Right ventricle myocardium inferior (tissue), 1 donor: ENCODE measurements at places on chromosomes 16 and 17.

- DNase-seq = no peak
Measured at GRCh38 chr17:69547947-69548346, 133.4 kb downstream of the MAP2K6 start.

DNA sequence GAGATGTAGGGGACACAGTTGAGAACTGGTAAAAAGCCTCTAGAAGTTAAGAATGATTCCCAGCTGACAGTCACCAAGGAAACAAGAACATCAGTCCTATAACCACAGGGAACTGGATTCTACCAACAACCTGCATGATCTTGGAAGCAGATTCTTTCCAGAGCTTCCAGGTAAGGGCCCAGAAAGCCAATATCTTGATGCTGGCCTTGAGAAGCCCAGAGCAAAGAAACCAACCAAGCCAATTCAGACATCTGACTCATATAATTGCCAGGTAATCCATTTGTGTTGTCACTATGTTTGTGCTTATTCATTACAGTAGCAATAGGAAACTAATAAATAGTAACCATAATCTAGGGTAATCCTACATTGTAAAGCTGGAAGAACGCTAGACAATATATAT lies 81.6 kb downstream of the CACNG1 start:
- no peak for DNase-seq

GRCh38 chr16:49081086-49081485 lies 200.6 kb downstream of the CBLN1 start:
- DNase-seq = no peak

DNA sequence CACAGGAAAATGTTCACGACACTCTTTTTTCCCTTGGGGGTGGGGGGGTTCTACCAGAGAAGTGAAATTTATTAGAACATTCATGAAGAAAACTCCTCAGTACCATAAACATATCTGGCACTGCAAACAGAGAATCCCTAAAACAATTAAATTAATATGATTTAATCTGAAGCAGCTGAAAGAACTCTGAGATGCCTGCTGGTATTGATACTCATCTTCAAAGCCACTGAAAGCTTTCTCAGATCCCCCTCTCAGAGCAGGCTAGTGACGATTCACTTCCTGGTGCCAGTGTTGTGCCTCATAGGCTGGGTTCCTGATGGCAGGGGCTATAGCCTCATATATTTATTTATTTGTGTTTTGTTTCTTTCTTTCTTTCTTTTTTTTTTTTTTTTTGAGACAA lies 52.7 kb downstream of the MYH10 start:
- DNase-seq = no peak

DNA sequence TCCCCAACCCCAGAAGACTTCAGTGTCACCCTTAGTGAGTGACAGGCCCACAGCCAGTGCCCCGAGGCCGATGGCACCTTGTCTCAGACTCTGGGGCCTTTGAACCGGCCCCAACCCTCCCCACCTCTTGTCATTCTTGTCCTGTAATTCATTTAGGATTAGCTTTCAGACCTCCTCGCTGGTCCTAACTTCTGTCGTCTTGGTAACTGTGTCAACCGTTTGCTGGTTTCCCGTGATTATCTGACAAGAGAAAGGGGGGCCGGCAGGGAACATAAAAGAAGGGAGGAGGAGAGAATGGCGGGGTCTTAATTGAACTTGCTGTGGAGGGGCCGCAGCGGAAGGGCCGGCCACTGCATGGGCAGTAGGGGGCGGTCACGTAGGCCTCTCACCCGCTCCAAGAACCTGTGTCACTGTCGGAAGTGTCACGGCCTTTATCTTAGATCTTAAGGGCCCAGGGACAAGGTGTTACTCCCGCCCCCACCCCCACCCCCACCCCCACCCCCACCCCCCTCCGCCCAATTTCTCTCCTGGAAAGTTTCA lies 46.5 kb upstream of the GSE1 start:
- no peak for DNase-seq

DNA sequence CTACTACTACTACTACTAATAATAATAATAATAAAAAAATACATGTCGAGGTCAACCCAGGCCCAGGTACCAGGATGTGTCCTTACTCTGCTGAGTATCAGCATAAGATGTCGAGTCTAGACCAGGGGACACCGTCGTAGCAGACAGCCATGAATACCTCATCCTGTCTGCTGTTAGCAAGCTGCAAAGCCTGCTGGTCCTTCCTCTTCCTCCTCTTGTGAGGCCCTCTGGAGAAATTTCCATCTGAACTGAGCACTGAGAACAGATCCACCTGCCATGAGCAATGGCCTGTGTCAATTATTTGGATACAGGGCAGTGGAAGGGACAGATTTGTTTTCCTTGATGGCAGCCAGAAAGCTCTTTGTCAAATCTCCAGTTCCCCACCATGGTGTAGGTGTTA lies 168.5 kb downstream of the XYLT1 start:
- DNase-seq = no peak

DNA sequence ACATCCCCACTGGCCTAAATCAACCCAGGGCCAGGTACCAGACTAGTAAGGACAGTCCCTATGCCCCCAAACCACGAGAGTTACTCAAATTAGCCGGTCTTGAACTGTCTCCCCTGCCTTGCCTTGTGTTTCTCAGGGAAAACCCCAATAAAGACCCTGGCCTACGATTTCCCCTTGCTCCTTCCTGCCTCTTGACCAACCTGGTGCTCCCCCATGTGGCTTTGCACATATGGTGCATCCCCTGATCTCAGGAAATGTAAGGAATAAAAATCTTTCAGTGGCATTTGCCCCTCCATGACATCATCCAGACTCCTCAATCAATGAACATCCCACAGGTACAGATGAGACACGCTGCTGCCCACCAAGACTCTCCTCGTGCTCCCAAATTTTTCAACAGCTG lies 87.9 kb downstream of the ZNF18 start:
- DNase-seq = no peak

- no peak for DNase-seq
Measured at GRCh38 chr17:40545660-40546059, 19.6 kb downstream of the CCR7 start.

DNA sequence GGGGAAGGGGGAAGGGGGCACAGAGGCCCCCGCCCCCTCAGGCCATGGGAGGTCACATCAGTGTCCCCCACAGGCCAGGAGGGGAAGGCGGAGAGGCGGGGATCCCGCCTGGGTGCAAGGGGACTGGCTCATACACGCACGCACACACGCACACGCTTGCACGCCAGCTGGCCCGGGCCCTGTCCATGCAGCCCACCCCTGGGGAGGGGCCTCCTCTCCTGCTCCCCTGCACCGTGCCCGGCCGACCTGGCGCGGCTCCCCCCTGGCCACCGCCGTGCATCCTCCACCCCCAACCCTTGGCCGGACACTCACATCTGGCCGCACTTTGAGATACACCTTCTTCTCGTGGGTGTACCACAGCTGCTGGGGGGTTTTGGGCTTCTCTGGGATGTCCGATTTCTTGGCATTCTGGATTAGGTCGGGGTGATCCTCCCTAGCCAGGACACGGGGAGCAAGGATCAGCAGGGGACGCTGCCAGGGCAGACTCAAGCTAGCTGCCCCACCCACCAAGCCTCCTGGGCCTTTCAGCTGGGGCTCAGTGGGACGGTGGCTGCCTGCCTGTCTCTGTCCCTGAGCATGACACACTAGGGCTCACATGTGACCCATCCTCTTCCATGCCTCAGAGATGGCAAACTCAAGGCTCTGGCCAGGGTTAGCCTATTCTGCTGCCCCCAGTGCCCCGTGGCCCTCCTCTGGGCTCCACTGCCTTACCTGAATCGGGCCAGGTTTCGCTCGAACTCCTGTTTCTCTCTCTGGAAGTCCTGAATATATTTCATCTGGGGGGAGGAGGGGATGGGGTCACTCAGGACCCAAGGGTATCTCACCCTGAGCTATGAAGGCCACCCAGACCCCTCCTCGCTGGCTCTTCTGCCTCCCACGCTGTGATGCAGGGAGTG lies 6.7 kb downstream of the UBTF start:
- DNase-seq = no peak

- no peak for DNase-seq
Measured at GRCh38 chr16:57859331-57859730, 57.0 kb upstream of the KIFC3 start.

GRCh38 chr17:81665205-81666091 lies 957 bp downstream of the OXLD1 start:
- no peak for DNase-seq

GRCh38 chr16:14187517-14188338 lies 116.6 kb downstream of the MRTFB start:
- DNase-seq = no peak

DNA sequence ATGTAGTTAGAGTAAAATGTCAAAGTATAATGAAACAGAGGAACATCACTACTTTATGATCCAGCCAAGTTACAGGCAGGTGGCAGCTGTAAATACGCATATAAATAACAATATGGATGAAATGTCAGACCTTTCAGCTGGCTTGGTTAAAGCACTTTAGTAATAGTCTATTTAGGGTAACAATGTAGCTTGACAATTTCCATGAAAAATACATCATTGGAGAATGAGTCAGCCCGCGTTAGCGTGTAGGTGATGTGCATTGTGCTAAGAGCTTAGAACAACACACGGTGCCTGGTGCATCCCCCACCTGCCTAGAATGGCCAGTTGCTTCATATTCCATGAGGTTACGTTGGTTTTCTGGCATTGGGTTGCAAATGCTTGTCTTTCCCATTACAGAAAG lies 119.4 kb downstream of the RBFOX1 start:
- DNase-seq = no peak
